ENCODE measurements at places on chromosomes 11 and 22.

DNA sequence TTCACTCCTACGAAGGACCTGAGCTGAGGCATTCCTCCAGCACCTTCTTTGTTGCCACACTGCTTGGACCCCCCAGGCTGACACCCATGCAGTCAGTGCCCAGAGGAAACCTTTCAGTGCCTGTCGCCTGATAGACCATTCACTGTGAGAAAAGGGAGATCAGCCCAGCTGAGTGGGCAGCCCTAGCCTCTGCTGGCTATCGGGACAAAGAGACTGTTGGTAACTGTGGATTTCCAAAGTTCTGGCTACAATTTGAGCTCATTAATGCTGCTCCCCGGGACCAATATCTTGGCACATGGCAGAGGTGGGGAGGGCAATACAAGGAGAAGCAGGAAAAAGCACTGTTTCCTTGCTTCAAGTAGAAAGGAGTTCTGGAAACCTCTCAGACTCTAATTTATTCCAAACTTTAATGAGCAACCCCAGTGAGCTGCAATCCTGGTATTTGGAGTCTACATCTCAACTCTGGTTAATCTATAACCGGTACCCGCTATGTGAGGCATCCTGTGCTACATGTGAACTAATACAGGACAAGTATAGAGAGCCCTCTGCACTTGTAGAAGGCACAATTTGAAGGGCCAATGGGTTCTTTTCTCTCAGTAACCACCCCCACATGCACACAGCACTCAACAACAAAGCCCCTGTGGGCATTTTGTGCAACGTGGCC, 200.7 kb upstream of the NCAM1 start:
- no peak for DNase-seq

GRCh38 chr11:125287491-125288210, 123.1 kb downstream of the PKNOX2 start:
- DNase-seq, result no peak

- peak; percentile 13 for DNase-seq
These were observed at the start of gene HDHD5 for GRCh38 chr22:17158568-17159503. TSS of gene HDHD5 (minus strand) at chr22:17159277. CDS start at chr22:17159251, 26 bp downstream.

DNA sequence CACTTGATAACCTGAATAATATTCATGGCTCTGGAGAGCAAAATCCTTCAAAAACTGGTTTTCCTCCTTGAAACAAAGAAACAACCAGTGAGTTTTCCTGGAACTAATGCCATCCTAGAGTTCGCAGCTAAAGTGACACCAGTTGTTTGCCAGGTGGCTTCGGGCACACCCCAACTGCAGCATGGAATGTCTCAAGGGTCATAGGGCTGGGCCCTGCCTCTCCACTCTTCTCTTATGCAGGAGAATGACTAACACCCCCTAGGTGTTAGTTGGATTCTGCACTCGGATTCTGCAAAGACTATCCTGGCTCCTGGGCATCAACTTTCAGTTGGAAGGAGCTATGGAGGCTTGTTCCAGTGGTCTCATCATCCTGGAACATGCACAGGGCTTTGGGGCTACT, 98.8 kb downstream of the KIRREL3 start:
- no peak for DNase-seq

GRCh38 chr11:129283141-129283540, 91.0 kb upstream of the ARHGAP32 start:
- DNase-seq, result no peak

DNA sequence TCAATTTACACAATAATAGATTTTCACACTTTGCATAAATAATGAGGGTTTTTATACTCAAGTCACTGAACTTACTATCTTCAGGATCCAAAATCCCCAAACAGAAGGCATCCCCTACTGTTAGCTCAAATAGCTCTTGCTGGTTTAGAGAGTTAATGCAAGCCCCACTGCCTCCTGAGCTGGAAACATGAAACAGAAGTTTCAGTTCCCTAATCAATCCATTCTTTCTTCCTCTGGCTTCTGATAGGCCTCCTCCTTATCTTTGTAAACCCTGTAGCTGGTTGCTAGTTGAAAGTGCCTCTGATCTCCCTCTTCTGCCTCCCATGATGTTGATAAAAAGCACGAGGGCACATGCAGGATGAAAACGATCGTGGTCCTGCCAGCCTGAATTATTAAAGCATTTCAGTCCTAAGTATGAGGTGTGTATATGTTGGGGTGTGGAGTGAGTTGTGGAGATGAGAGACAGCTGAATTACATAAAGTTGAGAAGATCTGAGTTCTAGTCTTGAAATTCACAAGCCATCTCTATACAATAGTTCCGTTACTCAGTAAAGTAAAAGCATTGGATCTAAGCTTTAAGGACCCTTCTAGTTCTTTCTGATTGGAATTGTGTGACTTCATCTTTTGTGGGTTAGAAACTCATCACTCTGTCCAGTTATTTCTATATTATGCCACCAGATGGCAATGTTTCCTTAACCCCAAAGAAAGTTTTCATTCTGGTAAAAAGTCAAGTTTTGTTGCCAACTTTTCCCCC, 35.0 kb upstream of the EHF start:
- DNase-seq, result peak; percentile 9

- no peak for DNase-seq
These were observed 4.0 kb upstream of the SCN4B start for GRCh38 chr11:118156531-118157185.

GRCh38 chr11:15861256-15861655, 495.1 kb downstream of the SOX6 start:
- no peak for DNase-seq

GRCh38 chr22:49701380-49702067, 126.1 kb downstream of the BRD1 start:
- no peak for DNase-seq

- DNase-seq, result no peak
These were observed 12.3 kb downstream of the STARD10 start for GRCh38 chr11:72781313-72782080.

DNA sequence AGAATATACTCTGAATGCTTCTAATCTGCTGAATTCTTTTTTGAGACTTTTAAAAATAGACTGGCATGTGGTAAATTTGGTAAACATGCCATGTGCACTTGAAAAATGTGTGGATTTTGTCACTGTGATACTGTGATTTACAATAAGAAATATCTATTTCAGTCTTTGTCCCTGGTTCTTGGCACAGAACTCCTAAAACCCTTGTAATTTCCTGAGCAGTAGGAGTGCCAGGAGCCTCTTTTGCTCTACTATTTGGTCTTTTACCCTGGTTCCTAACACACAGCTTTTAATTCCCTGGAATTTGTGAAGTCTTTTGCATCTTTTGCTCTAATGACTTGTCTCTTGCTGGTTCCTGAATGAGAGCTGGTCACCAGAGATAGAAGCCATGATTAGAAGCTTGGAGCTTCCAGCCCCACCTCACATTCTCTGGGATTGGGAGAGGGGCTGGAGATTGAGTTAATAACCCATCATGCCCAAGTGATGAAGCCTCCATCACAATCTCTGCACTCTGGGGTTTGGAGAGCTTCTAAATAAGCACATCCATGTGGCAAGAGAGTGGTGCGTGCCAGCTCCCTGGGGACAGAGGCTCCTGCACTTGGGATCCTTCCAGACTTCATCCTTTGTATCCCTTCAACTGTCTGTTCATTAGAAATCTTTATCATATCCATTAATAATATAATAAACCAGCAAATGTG, 27.2 kb upstream of the SYT13 start:
- DNase-seq, result no peak

- no peak for DNase-seq
These were observed 530.6 kb downstream of the MN1 start for GRCh38 chr22:27270818-27271510.

GRCh38 chr11:76152741-76153570, 53.3 kb downstream of the WNT11 start:
- no peak for DNase-seq

DNA sequence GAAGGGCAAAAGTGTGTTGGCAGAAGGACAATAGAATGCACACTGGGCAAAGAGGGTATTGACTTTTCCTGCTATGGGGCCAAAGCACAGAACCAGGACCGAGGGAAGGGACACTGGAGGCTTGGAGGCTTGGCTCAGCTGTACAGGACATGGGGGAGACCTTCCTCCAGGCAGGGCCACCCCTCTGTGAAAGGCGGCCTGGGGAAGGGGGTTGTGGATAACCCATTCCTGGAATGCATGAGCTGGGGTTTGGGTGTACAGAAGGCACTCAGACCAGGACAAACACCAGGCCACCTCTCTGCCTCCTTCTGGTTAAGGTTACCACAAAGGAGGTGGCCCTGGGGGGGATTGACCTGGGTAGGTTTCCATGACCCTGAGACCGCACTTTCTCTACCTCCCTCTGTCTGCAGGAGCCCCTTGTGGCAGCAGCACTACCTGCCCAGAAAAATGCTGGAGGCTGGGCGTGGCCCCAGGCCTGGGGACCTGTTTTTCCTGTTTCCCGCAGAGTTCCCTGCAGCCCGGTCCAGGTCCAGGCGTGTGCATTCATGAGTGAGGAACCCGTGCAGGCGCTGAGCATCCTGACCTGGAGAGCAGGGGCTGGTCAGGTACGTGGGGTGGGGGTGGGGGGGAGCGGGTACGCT, 9.6 kb downstream of the P2RY2 start:
- DNase-seq, result no peak

DNA sequence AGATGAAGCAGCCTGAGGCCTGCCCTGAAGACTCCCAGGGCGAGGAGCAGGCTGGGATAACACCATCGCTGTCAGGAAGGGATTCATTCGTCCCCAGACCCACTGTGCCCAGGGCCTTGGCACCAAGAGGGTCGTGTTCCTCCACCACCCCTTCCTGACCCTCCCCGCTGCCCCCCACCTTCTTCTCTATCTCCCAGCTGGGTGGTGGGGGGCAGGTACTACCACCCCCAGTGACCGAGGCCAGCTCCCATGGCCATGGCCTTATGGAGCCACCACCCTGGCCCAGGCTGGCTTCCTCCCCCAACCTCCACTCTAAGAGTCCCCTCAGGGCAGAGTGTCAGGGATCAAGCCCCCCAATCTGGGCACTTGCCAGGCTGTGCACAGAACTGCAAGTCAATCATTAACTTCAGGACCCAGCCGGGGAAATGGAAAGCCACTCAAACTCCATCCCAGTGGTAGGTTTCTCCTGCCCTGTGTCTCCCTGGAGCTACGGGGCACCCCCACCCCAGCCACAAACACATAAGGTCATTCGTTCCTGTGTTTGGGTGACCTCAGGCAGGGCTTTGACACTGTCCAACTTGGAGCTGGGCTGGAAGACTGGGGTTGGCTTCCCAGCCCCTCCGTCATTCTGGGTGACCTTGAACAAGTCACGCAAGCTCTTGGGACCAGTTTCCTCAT, 33.3 kb upstream of the WNT11 start:
- DNase-seq, result no peak

DNA sequence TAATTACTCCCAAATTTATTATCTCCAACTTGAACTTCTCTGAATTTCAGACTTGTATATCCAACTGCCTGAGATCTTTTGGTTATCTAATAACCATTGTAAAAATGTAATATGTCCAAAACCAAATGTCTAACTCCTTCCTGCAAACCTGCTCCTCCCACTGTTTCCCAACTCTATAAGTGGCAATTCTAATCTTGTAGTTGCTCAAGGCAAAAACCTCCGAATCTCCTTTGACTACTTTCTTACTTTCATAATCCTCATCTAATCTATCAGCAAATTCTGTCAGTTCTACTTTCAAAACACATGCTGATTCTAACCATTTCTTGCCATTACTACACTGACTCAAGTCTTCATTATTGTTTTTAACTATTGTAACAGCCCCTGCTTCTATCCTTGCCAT, 55.7 kb downstream of the FAM168A start:
- DNase-seq, result peak; percentile 15

DNA sequence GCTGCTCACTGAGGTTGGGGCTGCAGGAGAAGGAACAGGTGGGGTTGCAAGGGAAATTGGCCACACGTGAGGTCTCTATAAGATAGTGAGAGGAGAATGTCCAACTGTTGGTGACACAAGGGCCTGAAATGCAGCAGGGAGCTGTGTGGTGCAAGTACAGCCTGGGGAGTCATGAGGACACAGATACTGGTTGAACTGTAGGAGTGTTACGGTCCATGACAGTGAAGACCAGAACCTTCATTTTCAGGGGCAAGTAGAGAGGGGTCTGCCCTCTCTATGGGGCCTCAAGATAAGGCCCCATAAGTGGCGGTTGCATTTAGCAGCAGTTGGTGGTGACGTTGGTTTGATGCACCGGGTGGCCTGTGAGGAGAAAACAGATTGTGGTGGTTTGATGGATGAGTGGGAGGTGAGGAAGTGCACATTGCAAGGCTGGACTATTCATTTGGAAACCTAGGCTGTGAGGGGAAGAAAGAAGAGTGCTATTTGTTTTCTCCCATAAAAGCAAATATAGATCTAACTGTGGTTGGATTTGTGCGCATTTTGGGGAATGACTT, 39.4 kb downstream of the MICAL2 start:
- no peak for DNase-seq

DNA sequence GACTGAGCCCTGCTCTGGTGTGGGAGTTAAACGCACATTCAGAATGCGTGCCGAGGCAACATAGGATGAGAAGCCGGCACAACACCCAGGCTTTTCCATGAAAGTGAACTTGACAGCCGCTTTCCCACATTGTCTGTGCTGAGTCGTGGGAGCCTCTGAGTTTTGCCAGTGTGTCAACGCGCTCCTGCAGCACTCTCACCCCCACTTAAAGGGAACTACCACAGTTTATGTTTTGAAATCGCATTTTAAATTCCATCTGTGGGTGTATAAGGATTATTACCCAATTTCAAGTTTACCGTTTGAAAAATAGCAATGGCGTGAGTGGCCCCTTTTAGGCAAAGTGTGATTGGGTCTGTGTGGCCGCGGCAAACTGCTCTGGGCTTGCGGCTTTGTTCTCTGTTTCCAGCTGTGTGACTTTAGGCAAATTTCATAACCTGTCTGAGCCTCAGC, 81.5 kb downstream of the FBLN1 start:
- peak; percentile 75 for DNase-seq

DNA sequence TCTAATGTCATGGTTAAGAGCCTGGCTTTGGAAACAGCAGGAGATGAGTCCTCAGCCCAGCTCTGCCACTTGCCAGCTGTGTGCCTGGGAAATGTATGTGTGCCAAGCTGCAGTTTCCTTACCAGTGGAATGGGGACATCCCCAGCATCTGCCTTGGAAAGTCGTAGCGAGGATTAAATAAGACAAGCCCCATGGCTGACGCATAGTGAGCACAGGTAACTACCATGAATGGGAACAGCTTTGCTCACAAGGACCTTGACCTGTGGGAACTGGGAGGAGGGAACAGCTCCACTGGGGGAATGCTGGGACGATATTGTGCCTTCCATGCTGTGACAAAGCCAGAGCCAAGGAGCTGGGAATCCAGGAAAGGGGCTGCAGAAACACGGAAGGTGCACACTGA, 2.6 kb upstream of the DSCAML1 start:
- no peak for DNase-seq

- DNase-seq, result no peak
These were observed 12.2 kb upstream of the MFNG start for GRCh38 chr22:37498289-37498909.

DNA sequence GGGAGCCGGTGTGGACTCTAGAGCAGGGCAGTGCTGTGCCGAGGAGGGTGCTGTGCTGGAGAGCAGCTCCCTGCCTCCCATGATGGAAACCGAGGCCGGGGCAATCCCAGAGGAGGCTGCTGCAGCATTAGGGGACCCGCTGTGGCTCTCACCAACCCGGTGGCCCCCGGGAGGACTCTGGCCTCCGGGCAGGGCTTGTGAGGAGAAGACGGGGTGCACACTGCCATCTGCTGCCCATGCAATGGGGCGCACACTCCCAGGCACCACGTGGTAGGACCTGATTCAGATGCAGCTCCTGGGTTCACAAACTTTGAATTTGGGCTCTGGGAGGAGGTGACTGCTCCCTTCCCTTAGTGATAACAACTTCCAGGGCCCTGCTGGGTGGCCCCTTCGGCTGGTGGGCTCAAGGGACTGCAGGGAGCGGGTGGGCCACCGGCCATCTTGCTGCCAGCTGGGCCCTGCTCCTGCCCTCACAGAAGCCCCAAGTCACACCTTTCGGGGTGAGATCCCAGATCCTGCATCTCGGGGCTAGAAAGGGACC, 93.8 kb upstream of the FGF3 start:
- no peak for DNase-seq

- no peak for DNase-seq
These were observed 17.7 kb downstream of the HTR3A start for GRCh38 chr11:113992459-113993110.
